ENCODE measurements at places on chromosomes 6 and 20.

DNA sequence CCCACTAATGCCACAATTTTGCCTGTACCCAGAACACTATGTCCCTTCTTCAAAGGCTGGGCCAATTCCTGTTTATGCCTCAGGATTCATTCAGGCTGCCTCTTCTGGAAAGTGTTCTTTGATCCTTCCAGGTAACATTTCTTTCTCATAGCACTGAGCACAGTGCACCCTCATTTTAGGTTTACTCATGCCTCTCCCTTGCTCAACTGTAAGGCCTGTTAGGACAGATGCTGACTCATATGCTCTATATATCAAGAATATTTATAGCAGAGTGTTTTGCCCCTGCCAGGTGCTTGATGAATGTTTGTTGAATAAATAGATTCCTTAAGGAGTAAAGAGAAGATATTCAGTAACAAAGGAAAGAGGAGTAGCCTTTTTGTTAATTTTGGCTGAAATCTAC, 263.9 kb downstream of the PHF3 start:
- no peak for DNase-seq

- no peak for DNase-seq
These were observed 2.1 kb downstream of the AVP start for GRCh38 chr20:3082306-3082951.

GRCh38 chr6:168626046-168626602, 185.1 kb downstream of the SMOC2 start:
- DNase-seq, result no peak

GRCh38 chr6:129281168-129281796, 398.3 kb downstream of the LAMA2 start:
- DNase-seq, result no peak

DNA sequence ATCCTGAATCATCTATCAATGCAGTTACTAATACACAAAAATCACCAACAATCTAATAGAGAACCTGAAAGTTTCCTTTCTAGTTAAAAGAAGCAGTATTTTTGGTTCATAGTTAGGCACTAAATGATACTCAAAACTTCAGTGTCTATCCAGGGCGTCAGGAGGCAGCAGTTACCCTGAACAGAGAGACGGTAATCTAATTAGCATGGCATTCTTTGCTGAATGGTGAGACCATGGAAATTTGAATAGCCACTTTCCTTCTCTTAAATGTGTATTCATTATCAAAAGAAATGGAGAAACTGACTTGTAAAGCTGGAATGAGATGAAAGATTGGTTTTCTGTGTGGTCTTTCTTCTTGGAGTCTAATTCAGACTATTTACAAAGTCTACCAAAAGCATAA, 146.6 kb upstream of the BMP5 start:
- DNase-seq, result no peak

- no peak for DNase-seq
These were observed 107.8 kb downstream of the NFATC2 start for GRCh38 chr20:51434580-51435247.

GRCh38 chr6:145147981-145148749, 587.2 kb downstream of the EPM2A start:
- no peak for DNase-seq

- no peak for DNase-seq
These were observed 12.5 kb downstream of the VSTM2L start for GRCh38 chr20:37915434-37915787.

DNA sequence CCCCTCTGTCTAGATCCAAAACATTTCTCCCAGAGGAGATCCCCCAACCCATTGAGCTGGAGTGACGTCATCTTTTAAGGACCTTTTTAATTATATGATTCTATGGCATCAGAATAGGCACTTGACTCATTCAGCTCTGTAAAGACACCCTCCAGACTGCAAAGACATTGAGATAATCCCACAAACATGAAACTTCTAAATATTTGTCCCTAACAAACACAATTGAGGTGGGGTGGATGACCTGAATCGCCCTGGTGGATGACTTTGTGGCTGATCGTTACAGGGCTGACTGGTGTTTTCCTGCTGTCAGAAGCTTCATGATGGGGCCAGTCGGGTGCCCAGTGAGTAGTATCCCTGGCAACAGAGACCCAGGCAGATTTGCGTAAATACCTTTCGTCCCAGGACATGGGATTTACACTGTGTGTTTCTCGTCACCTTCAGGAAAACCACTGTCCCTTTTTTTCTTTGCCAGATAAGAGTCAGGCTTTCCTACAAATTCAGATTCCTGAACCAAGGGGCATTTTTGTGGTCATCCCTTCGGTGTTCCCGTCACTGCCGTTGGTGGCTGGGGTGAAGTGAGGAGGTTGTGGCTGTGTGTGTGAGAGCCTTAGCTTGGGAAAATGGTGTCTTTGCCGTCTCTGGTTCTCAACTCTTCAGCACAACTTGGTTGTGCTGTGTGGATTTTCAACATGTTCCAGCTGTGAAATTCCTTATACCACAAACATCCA, 5.3 kb upstream of the PCK1 start:
- DNase-seq, result no peak

- DNase-seq, result no peak
These were observed 130.5 kb downstream of the ZFP64 start for GRCh38 chr20:52060794-52061714.

DNA sequence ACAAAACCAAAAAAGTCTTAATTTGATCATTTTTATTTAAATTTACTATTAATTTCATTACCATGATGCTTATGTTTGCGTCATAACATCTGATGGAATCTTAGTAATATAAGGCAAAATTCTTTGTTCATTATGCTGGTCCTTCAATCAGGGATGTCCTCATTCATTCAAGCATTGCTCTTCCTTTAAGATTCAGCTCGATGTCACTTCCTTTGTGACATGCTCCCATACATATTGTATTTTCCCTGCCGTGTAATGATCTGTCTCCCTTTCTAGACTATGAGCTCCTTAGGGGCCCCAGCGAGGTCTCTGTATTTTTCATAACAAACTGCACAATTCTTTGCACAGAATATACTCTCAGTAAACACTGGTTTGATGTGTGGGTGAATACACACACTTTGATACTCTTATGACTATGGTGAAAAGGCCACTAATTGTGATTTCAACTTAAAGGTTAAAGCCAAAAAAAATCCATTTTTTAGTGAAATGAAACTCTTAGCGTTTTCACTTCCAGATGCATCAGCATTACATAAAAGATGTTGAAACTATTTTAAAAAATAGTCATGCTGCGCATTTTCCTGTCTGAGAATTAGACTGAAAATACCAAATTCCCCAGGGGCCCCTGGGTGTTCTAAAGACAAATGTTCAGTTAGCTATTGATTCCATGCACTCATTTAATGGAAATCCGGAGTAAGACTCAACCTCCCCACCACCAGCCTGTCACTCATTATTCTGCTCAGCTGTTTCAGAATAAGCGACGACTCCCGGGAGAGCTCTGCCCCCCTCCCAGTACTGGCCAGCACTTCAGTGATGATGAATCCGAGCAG, 169.7 kb downstream of the ATXN1 start:
- no peak for DNase-seq

Measured in activated CD8-positive, alpha-beta memory T cell treated with anti-CD3 and anti-CD28 coated beads, Interleukin-2, amount 50 U/mL, for 4 hours (primary cell).